ENCODE measurements at places on chromosomes 16 and 17. TPM values are rescaled to one million over a fixed set of nuclear protein-coding genes. Genes with fewer than 3 reads are reported as not detected.

PLXDC1 gene
- under 0.01 TPM for total RNA-seq

CD300LB gene
- total RNA-seq, result 0.81 TPM

KIF2B gene
- under 0.01 TPM for total RNA-seq

GRIN2C gene
- 0.27 TPM for total RNA-seq

HSPB9 gene
- not detected for total RNA-seq

TUBG2 gene
- 5.4 TPM for total RNA-seq

ABI3 gene
- total RNA-seq, result 0.54 TPM

RHBDL1 gene
- 0.54 TPM for total RNA-seq

- DNase-seq, result peak; percentile 90
Measured at GRCh38 chr16:88681709-88682451, 4.4 kb downstream of the SNAI3 start.

DNA sequence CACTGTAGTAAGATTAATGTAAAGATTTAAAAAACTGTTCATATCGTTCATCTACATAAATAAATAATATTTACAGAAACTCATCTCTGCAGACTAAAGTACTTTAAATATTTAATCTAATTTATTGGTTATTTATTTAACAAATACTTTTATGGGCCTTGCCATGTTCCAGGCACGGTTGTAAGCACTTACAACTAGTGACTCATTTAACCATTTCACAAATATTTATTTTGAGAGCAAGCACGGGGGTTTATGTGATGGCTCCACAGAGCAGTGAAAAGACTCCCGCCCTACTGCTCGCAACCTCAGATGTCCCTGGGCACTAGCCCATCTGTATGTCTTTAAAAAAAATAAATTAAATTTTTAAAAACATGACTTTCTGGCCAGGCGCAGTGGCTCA is 575.9 kb downstream of the WWOX start:
- no peak for DNase-seq

DNA sequence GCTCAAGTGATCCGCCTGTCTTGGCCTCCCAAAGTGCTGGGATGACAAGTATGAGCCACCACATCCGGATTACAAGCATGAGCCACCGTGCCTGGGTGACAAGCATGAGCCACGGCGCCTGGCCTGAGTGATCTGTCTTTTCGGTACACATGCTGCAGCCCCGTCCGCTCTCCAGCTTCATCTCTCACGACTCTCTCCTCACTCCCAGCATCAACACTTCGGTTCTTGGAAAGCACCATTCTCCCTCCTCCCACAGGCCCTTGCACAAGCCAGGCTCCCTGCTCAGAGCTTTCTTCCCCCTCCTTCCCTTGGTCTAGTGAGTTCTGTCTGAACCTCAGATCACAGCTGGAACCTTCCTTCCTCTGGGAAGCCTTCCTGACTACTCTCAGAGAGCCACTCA is 6.5 kb upstream of the NCBP3 start:
- no peak for DNase-seq

GRCh38 chr16:27317320-27317719 is 3.5 kb downstream of the IL4R start:
- DNase-seq, result no peak

DNA sequence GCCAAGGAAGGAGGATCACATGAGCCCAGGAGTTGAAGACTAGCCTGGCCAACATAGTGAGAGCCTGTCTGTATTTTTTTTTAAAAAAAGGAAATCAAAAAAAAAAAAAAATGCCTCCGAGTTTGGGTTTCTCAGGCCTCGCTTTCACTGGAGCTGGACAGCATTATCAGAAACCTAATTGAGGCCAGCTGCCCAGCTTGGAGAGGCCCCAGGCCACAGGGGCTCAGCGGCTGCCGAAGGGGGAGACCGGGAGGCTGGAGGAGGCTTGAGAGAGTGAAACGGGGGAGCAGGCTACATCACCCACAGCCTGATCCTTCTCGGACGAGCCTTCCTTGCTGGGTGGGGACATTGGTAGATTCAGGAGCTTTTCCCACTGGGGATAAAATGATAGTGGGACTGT is 5.1 kb downstream of the TTYH2 start:
- no peak for DNase-seq

DNA sequence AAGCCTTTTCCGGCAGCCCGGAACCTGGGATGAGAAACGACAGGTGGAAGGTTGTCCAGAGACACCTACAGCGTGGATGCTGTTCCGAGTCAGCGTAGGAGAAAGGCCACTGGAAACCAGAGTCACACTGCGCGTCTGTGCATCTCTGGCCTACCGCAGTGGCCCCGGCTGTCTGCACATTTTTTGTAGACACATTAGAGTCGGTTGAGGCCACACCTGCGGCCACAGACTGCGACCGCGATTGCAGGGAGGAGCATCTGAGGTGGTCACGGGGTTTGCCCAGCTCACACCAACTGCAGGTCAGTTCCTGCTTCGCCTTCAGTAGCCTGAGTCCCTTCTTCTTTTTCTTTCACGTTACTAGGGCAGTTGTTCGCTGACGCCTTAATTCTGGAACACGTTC is 52.4 kb downstream of the WDR45B start:
- no peak for DNase-seq

DNA sequence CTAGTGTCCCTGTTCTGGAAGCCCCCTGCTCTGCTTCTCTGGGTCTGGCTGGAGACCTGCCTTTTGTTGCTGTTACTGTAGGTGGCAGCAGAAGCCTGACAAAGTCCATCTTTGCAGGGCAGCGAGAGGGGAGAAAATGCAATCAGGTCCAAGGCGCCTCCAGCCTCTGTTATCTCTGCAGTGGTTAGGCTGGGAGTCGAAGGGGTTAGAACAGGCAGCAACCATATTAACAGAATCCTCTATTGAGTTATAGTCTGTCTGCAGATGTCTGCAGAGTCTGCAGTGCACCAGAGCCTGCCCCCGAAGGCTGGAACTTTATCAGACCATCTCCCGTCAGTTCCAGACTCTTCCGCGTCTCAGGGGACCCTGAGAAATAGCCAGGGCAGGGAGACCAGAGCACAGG is 404.9 kb upstream of the EEF2KMT start:
- no peak for DNase-seq

DNA sequence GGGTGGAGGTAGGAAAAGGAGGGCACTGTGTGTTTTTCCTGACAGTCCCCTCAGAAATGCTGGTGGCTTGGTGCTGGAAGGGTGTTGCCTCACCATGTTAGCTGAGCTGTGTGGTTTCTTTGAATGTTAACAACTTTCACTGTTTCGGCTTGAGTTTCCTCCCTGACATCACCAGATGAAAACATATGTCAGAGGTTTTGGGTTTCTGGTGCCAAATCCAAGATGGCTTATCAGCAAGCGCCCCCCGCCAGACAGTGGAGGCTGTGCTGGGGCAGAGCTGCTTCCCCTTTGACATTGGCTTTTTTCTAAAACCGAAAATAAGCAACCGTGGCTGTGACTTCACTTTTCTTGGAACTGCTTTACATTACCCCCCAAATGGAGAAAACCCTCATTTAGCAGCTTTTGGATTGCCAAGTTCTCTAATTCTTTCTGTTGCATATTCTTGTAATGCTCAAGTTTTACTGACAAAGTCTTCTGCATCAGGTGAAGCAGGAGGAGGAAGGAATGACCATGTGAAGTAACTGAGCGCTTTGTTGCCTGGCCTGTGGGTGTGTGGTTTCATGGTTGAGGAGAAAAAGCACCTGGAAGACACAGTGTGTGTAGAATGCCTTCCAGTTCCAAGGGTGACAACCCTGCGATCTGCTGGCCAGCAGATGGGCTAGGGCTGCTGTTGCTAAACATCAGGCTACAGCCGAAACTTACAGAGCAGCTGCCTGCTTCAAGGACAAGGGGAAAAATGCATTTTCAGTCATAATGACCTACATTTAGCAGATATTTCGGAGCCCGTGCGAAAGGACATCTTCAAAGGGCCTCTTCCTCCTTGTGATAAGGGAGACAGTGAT is 9.7 kb downstream of the RMI2 start:
- DNase-seq, result peak; percentile 85

GRCh38 chr17:82230609-82231311 is 1.9 kb downstream of the SLC16A3 start:
- no peak for DNase-seq

DNA sequence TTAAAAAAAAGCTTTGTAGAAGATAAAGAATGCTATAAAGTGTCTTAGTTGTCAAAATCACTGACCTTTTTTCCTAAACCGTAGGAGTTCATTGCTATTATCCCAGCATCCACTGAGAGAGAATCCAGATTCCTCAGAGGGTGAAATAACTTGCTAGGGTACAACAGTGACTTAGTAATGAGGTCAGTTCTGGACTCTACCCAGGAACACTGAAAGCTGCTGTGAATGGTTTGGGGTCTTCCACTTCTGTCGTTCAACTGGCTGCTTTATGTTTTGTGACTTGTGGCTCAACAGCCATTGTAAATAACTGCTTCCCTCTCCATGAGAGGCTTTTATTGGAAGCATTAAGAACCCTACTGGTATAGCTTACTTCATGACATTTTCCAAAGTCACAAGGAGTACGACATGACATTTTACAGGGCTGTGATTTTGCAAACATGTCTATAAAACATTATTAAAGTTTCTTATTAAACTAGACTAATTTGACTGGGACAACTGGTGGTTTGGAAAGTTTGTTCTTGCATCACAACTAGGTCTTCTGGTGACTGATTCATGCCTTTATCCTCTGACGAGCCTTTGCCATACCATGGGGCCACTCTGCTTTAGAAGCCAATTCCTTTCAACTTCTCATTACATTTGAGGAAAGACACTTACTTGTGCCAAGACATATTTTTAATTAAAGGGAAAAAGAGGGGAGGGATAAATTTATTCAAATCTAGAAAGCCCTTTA is 92.2 kb upstream of the CDH11 start:
- DNase-seq, result no peak

DNA sequence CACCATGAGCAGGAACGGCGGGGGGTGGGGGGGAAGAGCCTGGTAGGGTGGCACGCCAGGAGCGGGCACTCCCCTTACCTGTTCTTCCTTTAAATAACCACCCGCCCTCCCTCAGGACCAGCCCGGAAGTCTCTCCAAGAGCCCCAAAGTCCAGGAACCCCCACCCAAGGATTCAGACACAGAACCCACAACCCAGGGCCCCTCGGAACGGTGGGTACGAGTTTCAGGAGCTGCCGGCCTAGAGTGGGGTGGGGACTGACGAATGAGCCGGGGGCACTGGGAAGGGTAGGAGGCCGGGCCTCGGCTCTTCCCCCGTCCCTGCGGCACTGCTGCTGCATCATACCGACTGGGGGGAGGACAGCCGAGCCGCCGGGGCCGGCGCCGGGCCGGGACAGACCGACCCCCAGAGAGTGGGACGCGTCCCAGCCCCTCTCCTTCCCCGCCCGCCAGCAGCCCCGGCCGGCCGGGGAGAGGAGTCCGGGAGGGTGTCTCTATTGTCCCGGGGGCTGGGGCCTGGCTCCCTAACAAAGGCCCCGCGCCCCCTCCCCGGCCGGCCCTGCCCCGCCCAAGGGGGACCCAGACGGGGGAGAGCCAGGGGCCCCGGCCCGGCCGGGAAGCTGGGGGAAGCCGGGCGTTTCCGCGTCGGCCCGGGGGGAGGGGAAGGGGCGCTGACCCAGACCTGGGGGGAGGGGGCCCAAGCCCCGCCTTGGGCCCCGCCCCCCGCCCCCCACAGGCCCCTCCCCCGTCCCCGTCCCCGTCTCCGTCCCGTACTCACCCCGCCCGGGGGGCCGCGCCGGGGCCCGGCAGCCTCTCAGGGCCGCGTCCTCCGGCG is 747 bp downstream of the ATXN7L3 start:
- peak; percentile 63 for DNase-seq

DNA sequence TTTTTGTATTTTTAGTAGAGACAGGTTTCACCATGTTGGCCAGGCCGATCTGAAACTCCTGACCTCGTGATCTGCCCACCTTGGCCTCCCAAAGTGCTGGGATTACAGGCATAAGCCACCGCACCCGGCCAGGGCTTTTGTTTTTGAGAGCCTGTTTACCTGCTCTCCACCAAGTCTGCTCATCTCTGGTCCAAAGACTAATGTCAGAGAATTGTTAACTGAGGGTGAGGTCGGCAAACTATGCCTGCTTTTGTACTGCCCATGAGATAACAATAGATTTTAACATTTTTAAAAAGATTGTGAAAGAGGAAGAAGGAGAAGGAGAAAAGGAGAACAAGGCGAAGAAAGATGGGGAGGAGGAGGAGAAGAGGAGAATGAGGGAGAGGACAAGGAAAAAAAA is 26.0 kb downstream of the TMEM238L start:
- DNase-seq, result no peak

GRCh38 chr16:20807862-20808261 is 1.5 kb downstream of the REXO5 start:
- DNase-seq, result no peak

DNA sequence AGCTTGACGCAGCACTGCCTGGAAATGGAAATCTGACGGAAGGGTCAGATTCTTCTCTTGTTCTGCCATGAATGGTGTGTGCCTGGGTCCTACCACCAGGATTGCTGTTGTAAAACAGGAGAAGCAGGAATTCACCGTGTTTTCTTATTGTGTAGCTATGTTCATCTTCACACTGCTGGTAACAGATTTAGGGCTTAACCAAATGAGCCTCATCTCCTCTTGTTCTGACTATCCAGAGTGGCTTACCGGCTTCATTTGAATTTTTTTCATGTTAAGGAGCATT is 97.3 kb upstream of the CHMP6 start:
- DNase-seq, result no peak

DNA sequence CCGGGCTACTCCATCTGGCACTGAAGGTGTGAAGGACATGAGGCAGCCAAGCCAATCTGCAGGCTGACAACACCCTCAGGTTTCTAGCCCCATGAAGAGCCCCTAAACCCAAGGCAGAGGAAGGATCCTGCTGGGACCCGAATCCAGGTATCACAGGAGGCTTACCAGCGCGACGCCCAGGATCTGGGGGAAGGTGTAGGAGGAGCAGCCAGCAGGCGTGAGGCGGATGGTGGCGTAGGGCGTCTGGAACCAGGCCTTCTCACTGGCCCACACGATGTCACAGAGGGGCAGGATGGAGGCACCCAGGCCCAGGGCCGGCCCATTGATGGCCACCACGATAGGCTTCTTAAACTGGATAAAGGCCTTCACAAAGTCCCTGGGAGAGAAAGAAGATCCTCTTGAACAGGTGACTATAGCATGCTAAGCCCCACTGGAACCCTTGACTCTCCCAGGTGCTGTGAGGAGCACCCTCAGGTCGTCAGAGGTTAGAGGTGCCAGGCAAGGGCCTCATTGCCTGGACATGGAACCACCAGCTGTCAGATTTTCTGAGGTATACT is 71.7 kb downstream of the DYNLRB2 start:
- DNase-seq, result no peak

- no peak for DNase-seq
Measured at GRCh38 chr17:39678340-39679116, 9.3 kb downstream of the PGAP3 start.

DNA sequence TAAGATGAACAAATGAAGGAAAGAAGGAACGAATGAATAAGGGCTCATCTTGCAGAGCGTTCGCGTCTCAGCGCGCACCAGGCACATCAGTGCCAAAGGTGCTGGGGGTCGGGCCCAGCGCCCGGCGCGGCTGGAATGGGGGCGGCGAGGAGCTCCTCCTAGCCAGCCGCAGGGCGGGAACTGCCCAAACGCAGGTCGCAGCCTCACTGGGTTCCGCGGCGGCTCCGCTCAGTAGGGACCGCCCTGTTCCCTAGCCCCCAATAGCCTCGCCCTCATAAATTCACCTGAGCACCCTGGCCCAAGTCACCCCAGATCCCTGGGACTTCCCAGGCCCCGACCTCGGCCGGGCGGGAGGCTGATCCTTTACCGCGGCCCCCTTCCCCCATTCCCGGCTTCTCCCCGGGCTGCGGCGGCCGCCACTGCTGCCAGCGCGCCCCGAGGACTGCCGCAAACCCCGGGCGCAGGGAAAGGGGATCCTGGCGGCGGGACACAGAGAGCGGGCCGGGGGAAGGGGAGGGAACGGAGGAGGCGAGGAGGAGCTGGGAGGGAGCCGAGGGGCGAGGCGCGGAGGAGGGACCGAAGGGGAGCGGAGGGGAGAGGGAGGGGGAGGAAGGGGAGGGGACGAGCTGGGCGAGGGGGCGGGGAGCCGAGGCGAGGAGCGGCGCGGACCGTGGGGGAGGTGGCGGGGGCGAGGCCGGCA is 377 bp upstream of the CRHR1 start:
- DNase-seq, result no peak
